ENCODE measurements at places on chromosomes 1 and 21.

GRCh38 chr1:16281765-16282164 is 44.8 kb upstream of the CPLANE2 start:
- no peak for DNase-seq

DNA sequence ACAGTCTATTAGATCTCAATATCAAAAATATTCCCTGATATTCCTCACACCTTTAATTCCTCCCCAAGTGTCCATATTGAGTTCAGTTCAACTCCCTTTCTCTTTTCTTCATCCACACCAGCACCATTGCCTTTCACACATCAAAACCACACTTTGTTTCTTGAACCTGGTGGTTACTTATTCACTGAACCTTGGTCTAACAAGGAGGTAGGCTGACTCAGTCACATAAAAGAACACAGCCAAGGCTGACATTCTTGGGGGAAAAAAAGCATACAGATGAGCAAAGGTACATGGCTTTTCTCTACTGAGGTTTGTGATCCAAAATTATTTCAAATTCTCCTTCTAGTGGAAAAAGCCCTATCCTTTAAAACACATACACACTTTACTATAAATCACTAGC is 131.7 kb upstream of the USH2A start:
- DNase-seq = no peak

GRCh38 chr21:42537106-42537742 is 23.6 kb downstream of the SLC37A1 start:
- no peak for DNase-seq

GRCh38 chr1:51644533-51645197 is 27.8 kb downstream of the OSBPL9 start:
- no peak for DNase-seq

DNA sequence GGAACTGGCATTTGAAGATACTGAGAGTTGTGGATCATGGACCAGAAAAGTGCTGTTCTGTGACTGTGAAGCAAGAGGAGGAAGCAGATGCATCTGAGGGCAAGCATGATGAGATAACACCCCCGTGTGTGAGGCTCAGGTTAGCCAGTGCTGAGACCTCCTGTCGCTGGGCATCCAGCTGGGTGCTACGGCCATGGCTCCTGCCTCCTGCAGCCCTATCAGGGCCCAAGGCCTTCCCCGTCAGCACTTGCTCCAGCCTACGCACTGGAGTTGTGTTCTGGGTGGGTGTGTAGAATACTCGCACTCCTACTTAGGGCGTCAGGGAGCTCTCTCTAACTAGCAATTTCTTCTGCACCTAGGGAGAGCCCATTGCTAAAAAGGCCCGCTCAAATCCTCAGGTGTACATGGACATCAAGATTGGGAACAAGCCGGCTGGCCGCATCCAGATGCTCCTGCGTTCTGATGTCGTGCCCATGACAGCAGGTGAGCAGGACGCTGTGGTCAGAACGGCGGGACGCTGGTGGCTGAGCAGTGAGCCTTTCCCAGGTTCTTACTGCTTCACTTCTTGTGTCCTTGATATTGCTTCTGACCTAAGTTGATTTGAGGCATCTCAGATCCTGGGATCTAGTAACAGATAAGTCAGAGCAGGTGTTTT is 6.5 kb downstream of the PPIE start:
- DNase-seq = no peak

- DNase-seq = no peak
Observed at GRCh38 chr1:169427081-169427641, at the start of gene CCDC181. TSS of gene CCDC181 (minus strand) at chr1:169427474. CDS start at chr1:169424927, 2,547 bp downstream.

DNA sequence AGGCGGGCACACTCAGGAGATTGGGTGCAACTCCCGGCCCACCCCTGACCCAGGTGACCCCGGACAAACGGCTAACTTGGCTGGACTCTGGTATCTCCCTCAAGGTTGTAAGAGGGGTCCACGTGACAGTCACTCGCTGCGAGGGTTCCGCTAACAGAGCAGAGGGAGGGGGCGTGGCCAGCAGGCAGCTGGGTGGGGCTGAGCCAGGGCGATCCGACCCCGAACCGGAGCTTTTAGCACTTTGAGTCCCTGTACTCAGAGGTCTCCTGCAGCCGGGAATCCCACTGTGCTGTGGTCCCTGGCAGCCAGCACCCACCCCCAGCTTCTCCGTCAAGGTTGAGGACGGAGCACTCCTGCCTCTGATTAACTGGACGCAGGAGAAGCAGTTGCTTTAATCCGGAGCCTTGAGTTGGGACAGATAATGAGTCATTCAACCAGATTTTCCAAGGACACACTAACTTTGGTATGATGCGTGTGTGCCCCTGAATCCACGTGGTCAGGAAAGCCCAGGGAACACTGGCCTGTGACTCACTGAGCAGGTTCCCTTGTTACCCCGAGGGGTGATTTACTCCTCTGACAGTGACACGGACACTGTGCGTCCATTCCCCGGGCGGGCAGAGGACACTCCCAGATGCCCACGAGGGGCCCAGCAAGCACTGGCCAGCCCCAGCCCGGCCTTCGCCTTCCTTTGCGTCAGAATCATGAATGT is 16.8 kb downstream of the TRPM2 start:
- peak; percentile 81 for DNase-seq

DNA sequence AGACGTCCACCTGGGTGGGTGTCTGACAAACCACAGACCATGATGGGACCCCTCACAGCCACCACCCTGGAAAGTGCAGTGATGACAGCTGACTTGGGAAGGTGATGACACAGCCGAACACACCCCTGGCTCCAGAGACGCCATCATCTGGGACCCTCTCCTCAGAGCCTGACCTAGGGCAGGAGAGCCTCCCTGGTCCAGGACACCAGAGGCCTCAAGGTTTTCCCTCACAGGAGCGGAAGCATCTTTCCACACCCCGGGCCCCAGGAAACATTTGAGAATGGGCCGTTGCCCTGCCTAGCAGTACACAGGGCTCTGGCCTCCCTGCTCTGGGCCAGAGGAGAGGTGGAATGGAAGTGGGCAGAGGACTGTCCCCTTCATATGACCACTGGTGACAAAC is 79.7 kb downstream of the SYT2 start:
- no peak for DNase-seq

DNA sequence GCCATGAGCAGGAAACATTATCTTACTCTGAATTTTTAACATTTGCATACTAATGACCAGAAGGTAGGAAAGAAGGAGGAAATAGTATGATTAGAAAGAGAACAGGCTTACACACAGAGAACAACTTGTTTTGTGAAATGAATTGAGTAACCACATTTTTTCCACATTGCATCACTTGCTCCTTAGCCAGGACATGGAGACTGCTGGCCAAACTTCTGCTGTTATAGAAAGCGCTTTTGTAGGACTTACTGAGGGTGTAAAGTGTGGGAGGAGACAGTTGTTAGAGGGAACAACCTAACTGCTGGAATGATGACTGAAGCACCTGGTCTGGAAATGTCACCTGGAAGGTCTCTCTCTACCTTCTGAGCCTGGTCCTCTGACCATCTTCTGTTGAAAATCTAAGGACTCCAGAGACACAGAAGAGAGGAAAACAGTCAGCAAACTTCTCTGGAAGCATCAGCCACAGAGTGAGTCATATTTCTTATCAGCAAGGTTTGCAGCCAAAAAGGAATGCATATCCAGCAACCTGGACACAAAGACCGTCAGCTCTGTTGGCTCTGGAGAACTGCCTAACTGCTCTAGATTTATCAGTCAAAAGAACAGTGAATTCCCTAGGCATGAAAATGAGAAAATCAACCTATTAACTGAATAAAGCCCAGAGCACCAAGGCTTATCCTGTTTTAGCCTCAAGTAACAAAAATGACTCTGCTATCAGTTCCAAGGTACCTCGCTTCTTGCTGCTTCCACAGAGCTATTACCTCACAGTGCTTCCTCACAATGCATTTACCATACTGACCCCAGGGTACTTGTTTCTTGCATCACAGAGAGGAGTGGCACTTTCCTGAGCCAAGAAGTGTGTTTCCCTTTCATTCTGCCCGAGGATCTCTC is 88.0 kb upstream of the SLFNL1 start:
- peak; percentile 28 for DNase-seq

DNA sequence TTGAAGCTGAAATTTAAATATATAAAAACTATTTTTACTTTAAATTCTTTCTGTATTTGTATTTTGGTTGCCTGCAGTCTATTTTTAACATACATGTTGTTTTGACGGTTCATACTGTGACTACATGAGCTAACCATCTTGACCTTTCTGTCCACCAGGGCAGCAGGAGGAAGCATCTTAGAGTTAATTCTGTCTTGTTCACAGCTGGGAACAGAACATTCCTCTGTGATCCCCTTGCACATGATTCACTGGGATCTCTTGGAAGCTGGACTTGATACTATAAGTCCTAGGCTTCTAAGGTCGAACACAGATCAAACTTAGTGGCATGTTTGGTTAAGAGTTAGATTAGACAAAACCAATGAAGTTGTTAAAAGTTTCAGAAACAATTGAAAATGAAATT is 99.7 kb downstream of the NFIA start:
- no peak for DNase-seq

Measured in T47D (cell line).